ENCODE measurements at places on chromosomes 12 and 14. TPM values are rescaled to one million over a fixed set of nuclear protein-coding genes. Genes with fewer than 3 reads are reported as not detected.

GRCh38 chr12:109764123-109764522 is 50.5 kb downstream of the FAM222A start:
- DNase-seq: no peak

DNA sequence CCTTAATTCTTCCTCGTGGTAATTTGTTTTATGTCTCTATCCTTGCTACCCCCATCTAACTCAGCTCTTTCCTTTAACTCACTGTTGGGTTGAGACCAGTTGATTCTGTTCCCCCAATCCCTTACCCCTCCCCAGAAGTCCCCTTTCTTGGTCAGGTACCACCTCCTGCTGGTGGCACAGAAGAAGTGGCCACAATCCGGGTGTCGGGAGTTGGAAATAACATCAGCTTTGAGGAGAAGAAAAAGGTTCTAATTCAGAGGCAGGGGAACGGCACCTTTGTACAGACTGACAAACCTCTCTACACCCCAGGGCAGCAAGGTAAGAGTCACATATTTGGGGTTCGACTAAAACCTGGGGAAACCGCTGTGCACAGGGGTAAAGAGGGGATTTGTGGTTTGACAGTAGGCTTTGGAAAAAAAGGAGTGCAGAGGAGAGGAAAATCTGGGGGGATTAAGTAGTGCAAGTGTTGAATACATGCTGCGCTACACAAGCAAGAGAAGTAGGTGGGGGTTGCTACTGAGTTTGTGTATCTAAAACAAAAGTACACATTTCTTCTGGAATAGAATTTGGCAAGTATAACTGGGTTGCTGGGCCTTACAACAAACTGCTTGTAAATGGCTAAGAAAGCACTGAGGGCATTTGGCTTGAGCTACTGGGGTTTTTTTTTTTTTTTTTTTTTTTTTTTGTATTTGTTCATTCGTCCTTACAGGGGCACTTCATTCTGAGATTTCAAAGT is 1.3 kb downstream of the A2ML1 start:
- DNase-seq: peak; percentile 16

- no peak for DNase-seq
Observed at GRCh38 chr12:101372431-101372830, 35.1 kb downstream of the ARL1 start.

- DNase-seq: peak; percentile 58
Observed at GRCh38 chr14:59337141-59337611, 128.0 kb downstream of the GPR135 start.

GRCh38 chr12:122836027-122836921 is 1.0 kb downstream of the HIP1R start:
- DNase-seq: no peak

- no peak for DNase-seq
Observed at GRCh38 chr12:93895089-93895445, 217.9 kb downstream of the CRADD start.

Gene PRIMA1
- not detected for total RNA-seq

Gene OVCH1
- not detected for total RNA-seq

Gene CAPZA3
- not detected for total RNA-seq

Gene GUCY2C
- total RNA-seq: 0.09 TPM
